Fibroblast of skin of left quadriceps (primary cell): ENCODE measurements at places on chromosomes 7 and 10.

DNA sequence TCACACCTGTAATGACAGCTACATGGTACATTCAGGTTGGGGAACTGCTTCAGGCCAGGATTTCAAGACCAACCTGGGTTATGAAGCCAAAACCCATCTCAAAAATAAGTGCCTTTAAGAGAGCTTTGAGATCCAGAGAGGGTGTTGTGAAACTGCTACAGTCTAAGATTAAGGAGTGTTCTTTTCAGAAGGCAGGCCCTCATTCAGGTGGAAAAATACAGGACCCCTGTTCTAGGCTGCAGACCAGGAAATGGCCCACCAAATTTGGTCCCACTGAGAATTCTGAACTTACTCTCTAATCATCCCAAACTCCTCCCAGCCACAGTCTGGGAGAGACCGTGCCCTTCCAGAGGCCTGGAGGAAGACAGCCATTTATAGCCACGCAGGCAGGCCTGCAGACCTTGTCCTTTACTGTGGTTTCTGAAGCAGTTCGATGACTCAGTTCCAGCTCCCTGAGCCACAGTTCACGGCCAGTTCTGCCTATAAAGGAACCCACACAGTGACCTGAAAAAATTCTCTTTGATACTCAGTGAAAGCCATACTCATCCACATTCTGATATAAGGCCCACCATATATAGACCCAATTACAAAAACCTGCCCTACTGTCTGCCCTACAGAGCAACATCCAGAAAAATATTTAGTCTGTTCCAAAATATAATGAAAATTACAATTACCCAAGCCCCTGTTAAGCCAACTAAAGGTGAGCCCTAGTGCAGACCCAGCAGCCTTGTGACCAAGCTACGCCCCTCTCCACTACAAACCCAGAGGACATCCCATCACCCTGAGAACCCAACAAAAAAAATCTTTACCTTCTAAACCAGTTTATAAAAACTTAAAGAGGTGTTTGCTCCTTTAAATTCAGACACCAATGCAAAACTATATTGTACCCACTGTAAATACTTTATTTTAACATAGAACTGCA, 21.2 kb downstream of the ZNF680 start:
- peak; percentile 1 for DNase-seq

DNA sequence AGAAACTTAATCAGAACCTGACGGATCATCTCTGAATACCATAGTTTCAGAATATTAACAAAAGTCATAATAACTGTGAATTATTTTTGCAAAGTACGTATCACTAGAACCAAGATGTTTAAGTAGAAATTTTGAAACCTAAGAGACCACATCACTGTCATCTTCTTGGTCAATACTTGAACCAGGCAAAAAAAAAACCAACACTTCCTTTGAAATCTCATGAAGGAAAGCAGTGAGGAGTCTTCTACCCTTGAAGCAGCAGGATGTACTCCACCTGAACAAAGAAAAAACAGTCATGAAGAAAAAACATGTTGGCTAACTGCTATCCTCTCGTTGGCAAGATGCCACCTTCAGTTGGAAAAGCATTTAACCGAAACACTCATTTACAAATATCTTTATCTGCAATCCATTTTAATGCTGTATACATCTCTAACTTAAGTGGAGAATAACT, 82.4 kb downstream of the SRPK2 start:
- no peak for DNase-seq

- no peak for DNase-seq
Observed at GRCh38 chr10:82267014-82267413, 392.0 kb downstream of the NRG3 start.

DNA sequence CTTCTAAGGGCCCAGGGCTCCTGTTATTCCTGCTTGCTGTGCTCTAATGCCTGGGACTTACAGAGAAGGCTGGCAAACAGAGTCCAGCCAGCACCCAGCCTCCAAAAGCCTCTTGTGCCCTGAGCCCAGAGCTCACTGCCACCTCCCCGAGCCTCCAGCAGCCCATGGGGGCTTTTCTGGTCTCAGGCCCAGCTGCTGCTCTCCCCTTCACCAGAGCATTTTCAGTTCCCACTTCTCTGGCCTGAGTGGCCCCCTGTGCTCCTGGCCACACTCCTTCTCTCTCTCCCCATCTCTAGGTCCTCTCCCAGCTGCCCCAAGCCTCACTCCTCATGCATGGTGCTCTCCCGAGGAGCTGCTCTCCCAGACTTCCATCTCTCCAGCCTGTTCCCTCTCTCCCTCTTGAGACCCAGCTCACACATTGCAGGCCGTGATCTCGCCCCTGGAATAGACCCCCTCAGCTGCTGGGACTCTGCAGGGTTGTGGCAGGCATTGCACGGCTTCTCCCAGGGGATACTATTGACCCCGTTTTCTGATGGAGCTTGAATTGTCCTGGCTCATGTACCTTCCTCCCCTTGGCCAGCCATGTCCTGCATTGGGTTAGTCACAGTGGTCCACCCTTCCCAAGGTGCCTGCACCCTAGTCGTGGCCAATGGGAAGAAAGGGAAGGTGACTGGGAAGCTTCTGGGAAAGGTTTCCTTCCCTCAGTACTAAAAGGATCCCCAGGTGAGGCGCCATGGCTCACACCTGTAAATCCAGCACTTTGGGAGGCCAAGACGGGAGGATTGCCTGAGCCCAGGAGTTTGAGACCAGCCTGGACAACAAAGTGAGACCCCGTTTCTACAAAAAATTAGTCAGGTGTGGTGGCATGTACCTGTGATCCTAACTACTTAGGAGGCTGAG, 9.0 kb upstream of the RASSF4 start:
- DNase-seq = no peak

- no peak for DNase-seq
Observed at GRCh38 chr7:33934391-33934790, 29.1 kb downstream of the BMPER start.

DNA sequence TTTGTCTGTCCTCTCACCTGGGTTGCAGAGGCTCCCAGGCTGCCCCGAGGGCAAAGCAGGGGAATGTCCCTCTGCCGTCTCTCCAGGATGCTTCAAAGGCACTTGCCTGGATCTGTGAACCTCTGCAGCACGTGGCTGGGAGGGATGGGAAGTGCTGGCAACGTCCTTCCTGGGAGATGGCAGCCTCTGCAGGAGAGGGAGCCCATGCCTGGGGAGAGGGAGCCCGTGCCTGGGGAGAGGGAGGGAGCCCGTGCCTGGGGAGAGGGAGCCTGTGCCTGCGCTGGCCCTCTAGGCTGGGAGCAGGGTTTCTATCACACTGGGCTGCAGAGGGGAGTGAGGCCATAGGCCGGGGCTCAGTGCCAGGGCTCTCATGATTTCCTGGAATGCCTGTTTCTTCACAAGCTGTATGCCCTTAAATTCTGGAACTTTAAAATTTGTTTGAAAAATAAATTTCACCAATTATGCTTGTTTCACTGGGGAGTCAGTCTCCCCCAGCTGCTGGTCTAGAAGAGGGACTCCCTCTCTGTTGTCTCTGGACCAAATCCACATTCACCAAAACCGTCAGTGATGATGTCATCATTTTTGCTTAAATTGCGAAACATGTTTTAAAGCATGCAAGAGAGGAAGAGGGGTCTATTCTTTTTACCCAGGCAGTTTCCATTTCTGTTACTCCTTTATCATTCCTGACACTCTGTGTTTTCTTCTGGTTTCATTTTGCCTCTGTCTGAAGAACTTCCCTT, 135.7 kb downstream of the DNAJB6 start:
- no peak for DNase-seq

- no peak for DNase-seq
Observed at GRCh38 chr7:55149001-55149400, 130.2 kb downstream of the EGFR start.

- DNase-seq = no peak
Observed at GRCh38 chr10:11105676-11106004, 88.0 kb downstream of the CELF2 start.

GRCh38 chr7:40437936-40438634, 303.3 kb downstream of the SUGCT start:
- no peak for DNase-seq

DNA sequence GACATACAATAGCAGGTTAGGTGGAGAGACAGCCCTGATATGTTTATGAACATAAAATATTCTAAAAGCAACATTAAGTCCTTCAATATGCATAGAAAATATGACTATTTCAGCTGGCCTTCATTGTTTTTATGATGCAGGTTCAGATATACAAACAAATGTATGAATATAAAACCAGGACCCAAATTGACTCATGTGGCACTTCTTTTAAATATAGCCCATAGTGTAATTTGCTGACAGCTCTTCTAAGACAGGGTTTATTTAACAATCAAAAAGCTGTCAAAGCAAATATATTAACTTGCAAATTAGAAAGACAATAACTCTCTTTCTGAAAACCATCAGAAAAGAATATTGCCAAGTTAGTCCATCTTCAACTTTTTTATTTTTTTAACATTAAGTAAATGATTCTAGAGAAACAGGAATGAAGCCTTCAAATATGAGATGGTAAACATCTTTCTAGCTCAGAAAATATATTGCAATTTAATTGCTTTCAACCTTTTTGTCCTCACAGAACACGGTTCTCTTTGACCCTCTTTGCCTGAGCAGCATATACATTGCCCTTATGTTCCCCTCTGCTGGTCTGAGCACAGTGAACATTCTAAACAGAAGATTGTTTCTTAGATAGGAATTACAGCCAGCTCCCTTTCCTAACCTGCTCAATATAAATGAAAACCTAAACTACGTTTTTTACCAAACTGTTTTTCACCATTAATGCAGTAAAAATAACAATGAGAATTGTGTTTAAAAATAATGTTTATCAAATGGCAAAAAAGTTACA, 82.8 kb downstream of the CACNA2D1 start:
- DNase-seq = no peak

DNA sequence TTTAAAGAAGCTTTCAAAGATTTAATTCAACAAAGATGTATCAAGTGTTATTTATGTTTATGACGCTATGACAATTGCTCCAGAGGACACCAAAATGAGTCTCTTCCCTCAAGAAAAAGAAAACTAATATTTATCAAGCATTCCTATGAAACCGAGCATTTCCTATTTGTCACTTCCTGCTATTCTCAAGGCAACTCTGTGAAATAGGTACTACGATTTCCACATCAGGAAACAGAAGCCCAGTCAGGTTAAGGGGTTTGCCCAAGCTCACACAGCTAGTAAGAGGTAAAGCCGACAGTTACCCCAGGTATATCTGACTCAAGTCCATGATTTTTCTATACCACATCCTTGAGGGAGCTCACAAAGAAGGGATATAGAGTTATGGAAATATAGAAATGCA, 85.9 kb downstream of the TRIL start:
- no peak for DNase-seq

DNA sequence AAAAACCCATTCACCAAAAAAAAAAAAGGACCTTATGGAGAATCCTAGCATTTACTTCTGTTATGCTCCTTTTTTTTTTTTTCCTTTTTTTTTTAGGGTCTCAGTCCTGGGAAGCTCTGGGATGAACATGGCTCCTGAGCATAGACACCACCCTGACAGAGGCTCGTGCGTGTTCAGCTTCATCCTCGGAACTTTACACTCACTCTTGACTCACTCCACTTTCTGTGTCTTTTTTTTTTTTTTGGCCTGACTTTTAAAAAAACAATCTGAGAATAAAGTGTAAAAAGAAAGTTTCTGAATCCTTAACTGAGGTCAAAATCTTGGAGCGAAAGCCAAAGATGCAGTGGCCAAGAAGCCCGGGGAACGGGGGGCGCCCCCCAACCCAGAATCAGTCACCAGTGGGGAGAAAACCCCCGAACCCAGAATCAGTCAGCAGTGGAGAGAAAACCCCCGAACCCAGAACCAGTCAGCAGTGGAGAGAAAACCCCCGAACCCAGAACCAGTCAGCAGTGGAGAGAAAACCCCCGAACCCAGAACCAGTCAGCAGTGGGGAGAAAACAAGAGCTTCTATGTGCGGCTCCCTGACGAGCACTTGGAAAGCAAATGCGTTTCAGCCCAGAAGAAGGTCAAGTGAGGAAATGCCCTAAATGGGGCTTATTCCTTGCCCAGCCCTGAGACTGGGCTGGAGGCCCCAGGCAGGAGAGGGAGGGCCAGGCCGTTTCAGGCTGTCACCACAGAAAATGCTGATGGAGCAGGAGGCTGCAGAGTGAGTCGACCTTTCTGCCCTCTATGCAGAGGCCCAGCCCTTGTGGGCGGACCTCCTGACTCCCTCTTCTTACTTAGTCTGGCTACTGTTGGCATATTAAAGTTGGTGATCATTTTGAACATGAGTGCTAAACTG, 19.0 kb upstream of the PFKP start:
- no peak for DNase-seq

GRCh38 chr10:61332581-61332980, 120.6 kb downstream of the TMEM26 start:
- DNase-seq = no peak

DNA sequence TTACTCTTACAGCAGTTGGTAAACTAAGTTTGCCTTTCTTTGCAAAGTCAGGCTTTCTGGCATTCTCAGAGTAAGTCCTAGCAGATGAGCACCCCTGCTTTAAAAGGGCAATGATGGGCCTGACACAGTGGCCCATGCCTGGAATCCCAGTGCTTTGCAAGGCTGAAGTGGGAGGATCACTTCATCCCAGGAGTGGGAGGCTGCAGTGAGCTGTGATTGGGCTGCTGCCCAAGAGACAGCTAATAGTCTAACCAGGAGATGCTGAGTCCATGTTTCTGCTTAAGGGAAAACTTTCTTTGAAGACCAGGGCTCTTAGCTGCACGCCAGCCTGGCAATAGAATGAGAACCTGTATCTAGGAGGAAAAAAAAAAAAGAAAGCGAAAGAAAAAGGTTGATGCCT, 100.2 kb upstream of the MPP7 start:
- DNase-seq = no peak

DNA sequence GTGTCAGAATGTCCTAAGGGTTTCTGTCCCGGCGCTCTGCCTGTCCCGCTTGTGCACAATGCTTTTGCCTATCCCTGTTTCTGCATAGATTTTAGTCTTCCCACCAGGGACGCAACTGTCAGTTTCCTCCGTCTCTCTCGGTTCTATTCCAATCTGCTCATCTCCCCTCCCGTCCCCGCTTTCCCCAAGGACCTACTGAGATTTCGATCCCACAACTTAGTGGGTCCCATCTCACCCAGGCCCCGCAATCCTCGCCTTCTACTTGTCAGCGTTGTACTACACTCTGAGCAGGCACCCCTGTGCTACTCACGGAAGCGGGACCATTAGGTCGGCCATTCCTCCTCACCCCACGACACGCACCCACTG, 519 bp upstream of the ZNF655 start:
- DNase-seq = no peak

DNA sequence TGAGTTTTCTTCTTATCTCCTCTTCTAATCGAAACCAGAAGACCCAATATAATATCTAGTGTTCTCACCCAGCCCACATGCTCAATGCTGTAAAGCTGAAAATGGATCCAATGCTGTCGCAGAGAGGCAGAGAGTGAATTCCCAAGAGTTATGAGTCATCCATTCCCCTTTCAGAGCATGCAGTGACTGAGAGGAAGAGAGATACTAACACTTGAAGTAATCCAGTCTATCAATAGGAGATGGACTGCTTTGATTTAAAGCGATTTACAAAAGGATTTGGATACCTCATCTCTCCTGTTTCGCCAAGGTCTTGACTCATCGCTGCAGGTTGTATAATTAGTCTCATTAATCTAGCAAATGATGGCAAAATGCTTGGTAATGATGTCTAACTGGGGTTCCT, 41.5 kb upstream of the PRKCQ start:
- peak; percentile 1 for DNase-seq

GRCh38 chr10:131274133-131274880, 37.2 kb downstream of the TCERG1L start:
- DNase-seq = no peak
